ENCODE measurements at places on chromosomes 13 and 19.

DNA sequence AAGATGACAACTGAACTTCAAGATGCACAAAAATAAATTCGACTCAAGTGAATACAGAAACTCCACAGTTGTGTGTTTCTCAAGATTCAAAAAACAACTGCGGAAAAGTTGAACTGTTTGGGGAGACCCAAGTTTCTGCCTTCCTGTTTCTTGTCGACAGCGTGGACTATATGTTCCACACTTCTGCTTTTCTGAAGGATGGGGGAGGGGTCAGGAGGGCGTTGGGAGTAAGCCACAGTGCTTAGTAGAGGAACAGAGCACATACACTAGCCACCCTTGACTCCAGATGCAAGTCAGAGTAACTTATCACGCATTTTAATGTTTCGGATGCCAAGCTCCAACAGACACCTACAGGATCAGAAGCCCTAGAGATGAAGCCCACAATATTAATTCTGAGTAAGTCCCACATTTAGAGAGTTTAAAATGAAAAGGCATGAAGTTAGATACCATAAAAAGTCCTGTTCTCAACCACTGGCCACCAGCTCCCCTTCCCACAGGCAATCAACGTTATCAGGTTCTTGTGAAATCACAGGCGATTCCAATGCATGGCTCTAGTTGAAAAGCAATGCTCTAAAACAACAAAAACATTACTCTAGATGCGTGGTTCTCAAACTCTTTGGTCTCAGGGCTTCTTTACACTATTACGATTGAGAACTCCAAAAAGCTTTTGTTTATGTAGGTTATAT lies 4.2 kb downstream of the TUBGCP3 start:
- no peak for DNase-seq

GRCh38 chr13:92074658-92075057 lies 676.2 kb downstream of the GPC5 start:
- DNase-seq: peak; percentile 23

DNA sequence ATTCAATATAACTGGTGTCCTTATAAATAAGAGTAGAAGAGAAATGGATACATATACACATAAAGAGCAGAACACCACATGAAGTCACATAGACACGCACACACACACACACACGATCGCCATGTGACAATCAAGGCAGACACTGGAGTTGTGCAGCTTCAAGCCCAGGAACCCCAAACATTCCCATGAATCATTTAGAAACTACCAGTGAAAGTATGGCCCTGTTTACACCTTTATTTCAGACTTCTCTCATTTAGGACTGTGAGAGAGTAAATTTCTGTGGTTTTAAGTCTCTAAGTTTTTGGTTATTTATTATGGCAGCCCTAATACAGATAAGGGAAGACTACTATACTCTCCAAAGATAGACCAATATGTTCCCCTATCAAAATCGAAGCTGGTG lies 20.4 kb upstream of the TNFSF13B start:
- DNase-seq: no peak

- no peak for DNase-seq
Measured at GRCh38 chr19:15010501-15011300, 31.0 kb upstream of the SLC1A6 start.

GRCh38 chr19:12513531-12514061 lies 29.0 kb upstream of the ZNF709 start:
- DNase-seq: no peak

- DNase-seq: no peak
Measured at GRCh38 chr19:53422551-53422950, 9.2 kb upstream of the ZNF761 start.
